Testis (tissue), 5 donors: ENCODE measurements at places on chromosomes 1 and 21. TPM values are rescaled to one million over a fixed set of nuclear protein-coding genes. Genes with fewer than 3 reads are reported as not detected.

Gene TRIM46
- polyA plus RNA-seq, result 4.0 TPM

Gene GIPC2
- 1.9 TPM for polyA plus RNA-seq

Gene BGLAP
- not detected for polyA plus RNA-seq

DNA sequence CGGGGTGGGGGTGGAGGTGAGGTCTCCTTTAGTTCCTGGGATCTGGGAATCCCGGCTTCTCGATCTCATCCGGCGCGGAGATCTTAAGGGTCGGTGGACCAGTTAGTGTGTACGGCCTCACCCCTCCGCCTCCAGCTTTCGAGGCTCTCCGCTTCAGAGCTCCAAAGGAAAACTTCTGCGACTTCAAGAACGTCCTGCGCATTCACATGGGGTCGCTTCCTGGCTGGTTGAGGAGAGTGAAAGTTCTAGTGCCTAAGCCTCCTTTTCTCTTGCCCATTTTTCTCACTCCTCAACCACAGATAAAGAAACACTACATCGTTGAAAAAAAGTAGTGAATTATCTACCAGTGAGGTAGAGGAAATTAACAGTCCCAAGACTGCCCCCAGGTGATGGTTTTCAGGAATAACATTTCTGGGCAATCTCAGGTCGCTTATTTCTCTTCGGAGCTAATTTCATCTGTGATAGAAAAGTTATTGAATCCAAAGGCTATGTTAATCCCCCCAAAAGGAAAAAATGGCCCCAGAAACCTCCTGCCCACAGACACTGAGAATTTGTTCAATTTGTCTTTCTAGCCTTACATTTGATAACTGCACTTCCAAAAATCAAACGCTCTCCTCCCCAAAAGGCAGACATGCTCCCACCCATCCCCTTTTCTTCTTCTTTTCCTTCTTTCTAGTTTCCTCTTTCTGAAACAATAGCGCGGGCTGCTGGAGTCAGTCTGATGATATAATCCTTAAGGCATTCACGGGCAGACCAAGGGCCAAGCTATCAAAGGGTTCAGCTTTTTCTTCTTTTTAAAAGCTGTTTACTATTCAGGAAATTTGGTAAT is 20.6 kb upstream of the TBX15 start:
- DNase-seq, result no peak
- no peaks in the 10 kb centered on the region for H3K27me3 ChIP-seq
- H3K36me3 ChIP-seq, result no peaks in the 10 kb centered on the region
- no peak overlapping the region for H3K27ac ChIP-seq
- H3K4me3 ChIP-seq, result peak overlapping the region; percentile 41

DNA sequence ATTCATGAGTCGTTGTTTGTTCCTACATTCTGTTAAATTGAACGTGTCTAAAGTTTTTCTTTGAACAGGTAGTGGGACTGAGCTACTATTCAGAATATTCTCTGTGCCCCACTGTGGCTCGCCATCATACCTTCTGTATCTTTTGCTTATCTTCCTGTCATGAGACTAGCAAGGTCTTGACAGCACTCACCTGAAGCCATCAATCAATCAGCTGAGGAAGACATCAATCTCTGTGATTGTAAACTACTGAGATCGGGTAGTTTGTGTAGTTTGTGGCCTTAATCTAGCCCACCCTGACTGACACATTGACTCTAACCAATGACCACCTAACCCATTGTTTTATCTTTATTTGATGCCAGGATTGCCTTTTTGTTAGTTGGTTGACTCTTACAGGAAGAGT is 17.7 kb upstream of the RUNX1 start:
- no peak overlapping the region for H3K4me3 ChIP-seq
- no peak for DNase-seq
- H3K27ac ChIP-seq, result no peak overlapping the region

GRCh38 chr1:1132956-1133750 is 17.3 kb upstream of the C1orf159 start:
- peaks cover 7% of the 10 kb centered on the region for H3K4me1 ChIP-seq
- no peaks in the 10 kb centered on the region for H3K27me3 ChIP-seq
- H3K27ac ChIP-seq, result no peak overlapping the region
- H3K36me3 ChIP-seq, result no peaks in the 10 kb centered on the region

- H3K27ac ChIP-seq, result peak overlapping the region; percentile 100
- H3K4me1 ChIP-seq, result peaks cover 47% of the 10 kb centered on the region
- peak; percentile 47 for DNase-seq
- H3K36me3 ChIP-seq, result no peaks in the 10 kb centered on the region
These were observed 686 bp downstream of the ARF1 start for GRCh38 chr1:228082918-228083870.

GRCh38 chr1:64956733-64957441 is 9.5 kb downstream of the JAK1 start:
- no peak overlapping the region for H3K4me3 ChIP-seq
- peaks cover 38% of the 10 kb centered on the region for H3K4me1 ChIP-seq
- H3K27me3 ChIP-seq, result no peaks in the 10 kb centered on the region
- peak overlapping the region; percentile 44 for H3K27ac ChIP-seq

DNA sequence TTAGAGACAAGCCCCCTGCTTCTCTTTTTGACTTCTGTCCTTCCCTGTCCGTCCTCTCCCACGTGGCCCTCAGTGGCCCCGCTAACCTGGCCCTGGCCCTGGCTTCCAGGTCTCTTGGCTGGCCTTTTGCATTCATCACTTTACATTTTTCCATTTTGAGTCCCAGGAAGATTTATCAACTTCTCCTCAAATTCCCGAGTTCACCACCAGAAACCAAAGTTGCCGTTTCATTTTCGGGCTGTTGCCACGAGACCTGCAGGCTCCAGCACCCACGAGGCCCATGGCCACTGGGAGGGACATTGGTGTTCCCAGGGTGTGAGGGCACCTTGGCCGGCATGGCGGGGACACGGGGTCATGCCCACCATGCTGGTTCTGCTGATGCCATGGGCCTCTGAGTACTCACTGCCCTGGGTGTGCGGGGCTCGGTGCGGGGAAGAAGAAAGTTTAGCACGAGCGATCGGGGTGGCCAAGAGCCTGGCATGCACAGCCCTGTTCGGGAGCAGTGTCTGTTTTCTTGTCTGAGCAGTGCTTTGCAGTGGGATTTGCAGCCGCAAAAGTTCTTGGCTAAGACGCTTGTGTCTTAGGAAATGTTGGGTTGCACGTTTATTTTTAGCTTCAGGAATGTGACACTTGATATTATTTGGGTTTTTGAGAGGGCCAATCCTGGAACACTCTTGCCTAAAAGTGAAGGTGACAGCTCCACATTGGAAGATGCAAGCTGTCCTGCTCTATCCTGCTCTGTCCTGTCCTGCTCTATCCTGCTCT is 40.4 kb upstream of the ADARB1 start:
- peaks cover 27% of the 10 kb centered on the region for H3K4me1 ChIP-seq
- no peak overlapping the region for H3K27ac ChIP-seq
- H3K4me3 ChIP-seq, result no peak overlapping the region
- no peaks in the 10 kb centered on the region for H3K27me3 ChIP-seq

GRCh38 chr1:167563579-167564246 is 10.2 kb upstream of the CREG1 start:
- no peaks in the 10 kb centered on the region for H3K36me3 ChIP-seq
- no peak for DNase-seq
- H3K27ac ChIP-seq, result no peak overlapping the region
- H3K4me3 ChIP-seq, result no peak overlapping the region
- no peaks in the 10 kb centered on the region for H3K4me1 ChIP-seq

- no peaks in the 10 kb centered on the region for H3K36me3 ChIP-seq
- DNase-seq, result no peak
- no peaks in the 10 kb centered on the region for H3K27me3 ChIP-seq
These were observed 18.3 kb downstream of the KIRREL1 start for GRCh38 chr1:158011714-158012113.

GRCh38 chr1:113140588-113141446 is 67.8 kb downstream of the LRIG2 start:
- no peaks in the 10 kb centered on the region for H3K36me3 ChIP-seq
- H3K4me3 ChIP-seq, result no peak overlapping the region
- peak overlapping the region; percentile 17 for H3K27ac ChIP-seq
- peak; percentile 78 for DNase-seq

- H3K36me3 ChIP-seq, result no peaks in the 10 kb centered on the region
- H3K4me1 ChIP-seq, result no peaks in the 10 kb centered on the region
- H3K4me3 ChIP-seq, result no peak overlapping the region
- DNase-seq, result no peak
- H3K27ac ChIP-seq, result no peak overlapping the region
These were observed 35.4 kb upstream of the LRRC8B start for GRCh38 chr1:89489047-89489729.

DNA sequence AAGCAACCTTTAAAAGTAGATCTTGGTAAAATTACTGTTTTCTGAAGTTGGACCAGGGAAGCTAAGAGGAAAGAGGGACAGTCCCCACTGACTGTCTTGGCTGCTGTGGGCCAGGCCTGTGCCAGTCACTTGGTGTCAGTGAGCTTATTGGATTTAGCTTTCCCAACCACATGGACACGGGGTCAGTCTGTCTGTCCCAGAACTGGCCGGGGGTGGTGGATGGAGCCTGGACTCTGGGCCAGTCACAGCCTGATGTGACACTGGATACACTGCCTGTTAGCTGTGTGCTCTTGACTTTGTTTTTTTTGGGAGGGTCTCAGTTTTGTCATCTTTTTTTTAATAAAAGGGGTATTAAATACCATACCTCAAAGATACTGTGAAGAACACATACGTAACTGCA is 96.7 kb downstream of the GALNT2 start:
- H3K36me3 ChIP-seq, result no peaks in the 10 kb centered on the region
- no peak overlapping the region for H3K4me3 ChIP-seq
- H3K4me1 ChIP-seq, result peaks cover 22% of the 10 kb centered on the region
- H3K27me3 ChIP-seq, result no peaks in the 10 kb centered on the region
- H3K27ac ChIP-seq, result no peak overlapping the region
